HuH-7.5 (cell line): ENCODE measurements at places on chromosomes 6 and 20.

GRCh38 chr6:36049582-36049981, 22.0 kb downstream of the MAPK14 start:
- no peak for DNase-seq

DNA sequence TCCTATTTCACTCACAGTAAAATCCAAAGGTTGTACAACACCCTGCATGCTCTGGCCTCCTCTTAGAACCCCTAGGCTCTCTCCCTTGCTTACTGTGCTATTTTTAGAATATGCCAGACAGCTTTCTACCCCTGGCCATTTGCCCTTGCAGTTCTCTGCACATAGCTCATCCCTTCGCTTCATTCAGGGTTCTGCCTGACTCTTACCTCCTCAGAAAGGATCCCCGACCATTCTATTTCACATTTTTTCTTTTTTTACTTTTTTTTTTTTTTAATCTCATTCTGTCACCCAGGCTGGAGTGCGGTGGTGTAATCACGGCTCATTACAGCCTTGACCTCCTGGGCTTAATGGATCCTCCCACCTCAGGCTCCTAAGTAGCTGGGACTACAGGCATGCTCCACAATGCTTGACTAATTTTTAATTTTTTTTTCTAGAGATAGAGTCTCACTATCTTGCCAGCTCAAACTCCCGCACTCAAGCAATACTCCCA, 33.6 kb downstream of the COMMD7 start:
- DNase-seq: peak; percentile 54

DNA sequence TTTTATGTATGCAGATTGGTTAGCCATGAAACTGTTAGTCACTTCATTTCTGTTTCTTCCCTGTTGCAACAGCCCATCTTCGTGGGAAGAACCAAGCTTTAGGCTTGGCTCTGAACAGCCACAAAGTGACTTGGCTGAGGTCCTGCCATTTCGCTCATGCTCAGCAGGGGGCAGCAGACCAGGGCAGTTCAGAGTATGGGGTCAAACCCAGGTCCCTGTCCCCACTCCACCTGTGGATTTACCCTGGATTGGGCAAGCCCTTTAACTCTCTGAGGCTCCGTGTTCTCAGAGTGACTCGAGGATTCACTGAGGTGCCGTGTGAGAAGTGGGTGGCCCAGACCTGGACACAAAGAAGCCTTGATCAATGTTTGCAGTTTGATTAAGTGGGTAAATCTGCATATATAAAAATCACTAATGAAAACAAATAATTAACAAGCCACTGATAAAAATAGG, 19.8 kb upstream of the MAP1LC3A start:
- DNase-seq: peak; percentile 86

- peak; percentile 10 for DNase-seq
Measured at GRCh38 chr20:17653835-17654648, 28.0 kb downstream of the RRBP1 start.

- no peak for DNase-seq
Measured at GRCh38 chr6:7249946-7250643, 62.9 kb downstream of the SSR1 start.
